ENCODE measurements at places on chromosomes 13 and 19.

GRCh38 chr13:44872751-44873150 lies 116.5 kb downstream of the NUFIP1 start:
- DNase-seq: no peak

- no peak for DNase-seq
These were observed 4.8 kb upstream of the NFIC start for GRCh38 chr19:3361384-3362216.

DNA sequence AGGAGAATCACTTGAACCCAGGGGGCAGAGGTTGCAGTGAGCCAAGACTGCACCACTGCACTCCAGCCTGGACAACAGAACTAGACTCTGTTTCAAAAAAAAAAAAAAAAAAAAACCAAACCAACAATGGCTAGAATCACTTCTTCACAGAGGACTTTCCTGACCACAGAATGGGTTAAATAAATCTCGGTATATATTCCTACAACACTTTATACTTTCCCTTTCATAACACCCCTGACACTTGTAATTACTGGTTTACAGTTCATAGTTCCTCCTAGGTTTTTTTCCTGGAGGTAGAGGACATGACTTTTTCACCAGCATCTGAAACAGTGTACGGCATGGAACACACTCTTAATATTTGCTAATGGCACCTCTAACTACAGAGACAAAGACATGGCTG lies 31.4 kb downstream of the ZDHHC20 start:
- no peak for DNase-seq

GRCh38 chr13:41053384-41053826 lies 7.9 kb upstream of the WBP4 start:
- no peak for DNase-seq

DNA sequence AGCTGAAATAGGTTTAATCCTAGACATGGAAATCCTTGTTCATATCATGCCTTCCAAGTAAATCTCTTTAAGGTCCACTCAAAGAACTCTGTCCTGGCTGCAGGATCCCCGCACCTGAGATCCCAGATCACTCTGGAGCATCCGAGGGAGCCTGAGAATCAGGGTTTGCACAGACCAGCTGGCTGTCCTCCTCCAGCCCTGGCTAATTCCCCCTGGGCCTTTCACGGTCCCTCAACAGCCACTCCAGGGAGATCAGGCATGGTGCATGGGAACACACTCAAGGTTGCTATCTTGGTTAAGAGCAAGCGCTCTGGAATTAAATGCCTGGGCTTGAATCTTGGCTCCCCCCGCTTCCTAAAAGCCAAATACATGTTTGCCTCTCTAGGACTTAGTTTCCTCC lies 130.8 kb downstream of the IRS2 start:
- DNase-seq: no peak
